ENCODE measurements at places on chromosomes 13 and 19.

DNA sequence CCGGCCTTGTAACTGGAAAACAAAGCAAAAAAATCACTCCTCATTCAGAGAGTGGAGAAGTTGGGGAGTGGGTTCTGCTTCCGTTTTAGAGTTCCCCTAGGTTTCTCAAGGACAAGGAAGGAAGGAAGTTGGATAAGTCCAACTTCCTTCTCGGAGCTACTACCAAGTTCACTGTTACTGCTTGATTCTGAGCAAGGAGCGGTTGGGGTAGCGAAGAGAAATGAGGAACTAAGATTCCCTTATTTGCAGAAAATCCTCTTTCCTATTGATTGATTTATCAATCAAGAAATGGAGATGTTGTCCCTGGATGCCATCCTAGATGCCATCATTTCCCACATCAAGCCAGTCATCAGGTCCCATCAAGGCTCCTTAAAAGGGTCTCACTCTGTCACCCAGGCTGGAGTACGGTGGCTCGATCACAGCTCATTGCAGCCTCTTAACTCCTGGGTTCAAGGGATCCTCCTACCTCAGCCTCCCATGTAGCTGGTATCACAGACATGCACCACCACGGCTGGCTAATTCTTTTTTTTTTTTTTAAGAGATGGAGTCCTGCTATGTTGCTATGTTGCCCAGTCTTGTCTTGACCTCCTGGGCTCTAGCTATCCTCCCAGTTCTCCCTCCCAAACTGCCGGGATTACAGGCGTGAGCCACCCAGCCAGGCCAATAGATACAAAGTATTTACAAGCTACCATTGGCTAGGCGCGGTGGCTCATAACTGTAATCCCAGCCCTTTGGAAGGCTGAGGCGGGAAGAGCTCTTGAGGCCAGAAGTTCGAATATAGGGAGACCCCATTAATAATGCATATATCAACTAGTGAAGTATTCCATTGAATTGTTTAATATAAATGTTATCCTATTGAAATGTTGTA lies 809 bp upstream of the B9D2 start:
- DNase-seq, result no peak

DNA sequence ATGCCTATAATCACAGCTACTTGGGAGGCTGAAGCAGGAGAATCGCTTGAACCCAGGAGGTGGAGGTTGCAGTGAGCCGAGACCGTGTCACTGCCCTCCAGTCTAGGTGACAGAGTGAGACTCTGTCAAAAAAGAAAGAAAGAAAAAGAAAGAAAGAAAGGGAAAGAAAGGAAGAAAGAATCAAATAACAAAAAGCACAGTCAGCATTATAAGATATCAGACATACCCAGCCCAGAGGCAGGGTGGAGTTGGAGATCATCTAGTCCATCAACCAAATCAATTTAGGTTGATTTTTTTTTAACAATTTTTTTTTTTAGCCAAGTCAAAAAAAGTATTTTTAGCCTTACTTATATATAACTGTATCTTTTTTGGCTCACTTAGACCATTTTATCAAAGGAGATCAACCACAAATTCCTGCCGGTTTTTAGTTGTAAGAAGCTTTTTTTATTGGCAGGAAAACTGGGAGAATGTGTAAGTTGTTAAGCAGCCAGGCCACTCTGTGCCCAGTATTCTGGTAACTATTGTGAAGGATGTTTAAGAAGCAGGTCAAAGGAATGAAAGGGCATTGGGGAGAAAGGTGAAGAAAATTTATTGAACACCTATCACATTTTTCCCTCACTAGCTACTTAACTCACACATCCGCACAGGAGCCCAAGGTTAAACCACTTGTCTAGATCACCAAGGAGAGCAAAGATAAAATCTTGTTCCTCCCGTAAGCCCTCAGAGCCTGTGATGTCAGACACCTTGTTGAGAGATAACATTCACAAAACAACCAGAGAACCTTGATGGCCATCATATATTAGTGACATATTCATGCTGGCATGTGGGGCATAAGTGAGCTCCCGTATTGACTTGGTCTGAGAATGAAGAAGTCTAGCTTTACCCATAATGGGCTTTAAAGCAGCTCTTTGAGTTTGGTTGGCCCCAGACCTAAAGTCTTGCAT lies 91.8 kb downstream of the COL4A2 start:
- no peak for DNase-seq

DNA sequence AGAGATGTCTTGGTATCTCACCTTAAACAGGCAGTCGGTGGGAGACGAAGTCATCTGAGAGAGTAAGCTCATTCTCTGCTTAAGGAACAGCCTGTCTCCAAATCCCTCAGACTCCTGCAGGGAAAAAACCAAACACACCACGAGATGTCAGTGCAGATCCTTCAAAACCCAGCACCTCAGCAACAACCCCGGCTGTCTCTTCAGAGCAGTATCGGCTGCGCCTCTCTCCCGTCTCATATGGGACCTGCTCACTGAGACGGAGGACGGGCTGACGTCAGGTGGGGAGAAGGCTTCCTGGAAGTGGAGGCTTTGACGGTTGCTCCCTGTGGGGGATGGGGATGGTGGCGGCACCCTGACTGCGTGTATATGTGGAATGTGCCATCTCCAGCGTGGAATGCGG lies 43.6 kb downstream of the ANKRD27 start:
- DNase-seq, result no peak

DNA sequence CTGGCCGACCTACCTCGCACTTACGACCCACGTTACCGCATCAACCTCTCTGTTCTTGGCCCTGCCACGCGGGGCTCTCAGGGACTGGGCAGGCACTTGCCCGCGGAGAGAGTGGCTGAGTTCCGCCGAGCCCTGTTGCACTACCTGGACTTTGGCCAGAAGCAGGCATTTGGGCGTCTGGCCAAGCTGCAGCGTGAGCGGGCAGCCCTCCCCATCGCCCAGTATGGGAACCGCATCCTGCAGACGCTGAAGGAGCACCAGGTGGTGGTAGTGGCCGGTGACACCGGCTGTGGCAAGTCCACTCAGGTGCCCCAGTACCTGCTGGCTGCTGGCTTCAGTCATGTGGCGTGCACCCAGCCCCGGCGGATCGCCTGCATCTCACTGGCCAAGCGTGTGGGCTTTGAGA lies 4.2 kb downstream of the DHX34 start:
- DNase-seq, result no peak

DNA sequence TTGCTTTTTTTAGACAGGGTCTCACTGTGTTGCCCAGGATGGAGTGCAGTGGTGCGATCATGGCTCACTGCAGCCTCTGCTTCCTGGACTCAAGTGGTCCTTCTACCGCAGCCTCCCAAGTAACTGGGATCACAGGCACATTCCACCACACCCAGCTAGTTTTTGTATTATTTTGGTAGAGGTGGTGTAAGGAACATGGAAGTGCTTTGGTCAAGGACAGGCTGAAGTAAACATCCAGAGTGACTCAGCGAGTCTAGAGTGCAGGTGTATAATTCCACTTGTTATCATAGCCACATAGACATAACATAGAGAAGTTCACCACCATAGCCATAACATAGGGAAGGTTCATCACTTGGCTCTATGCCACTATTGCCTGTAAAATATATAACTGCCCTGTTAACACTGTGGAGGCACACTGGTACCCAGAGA lies 98.6 kb downstream of the RBM26 start:
- DNase-seq, result no peak

DNA sequence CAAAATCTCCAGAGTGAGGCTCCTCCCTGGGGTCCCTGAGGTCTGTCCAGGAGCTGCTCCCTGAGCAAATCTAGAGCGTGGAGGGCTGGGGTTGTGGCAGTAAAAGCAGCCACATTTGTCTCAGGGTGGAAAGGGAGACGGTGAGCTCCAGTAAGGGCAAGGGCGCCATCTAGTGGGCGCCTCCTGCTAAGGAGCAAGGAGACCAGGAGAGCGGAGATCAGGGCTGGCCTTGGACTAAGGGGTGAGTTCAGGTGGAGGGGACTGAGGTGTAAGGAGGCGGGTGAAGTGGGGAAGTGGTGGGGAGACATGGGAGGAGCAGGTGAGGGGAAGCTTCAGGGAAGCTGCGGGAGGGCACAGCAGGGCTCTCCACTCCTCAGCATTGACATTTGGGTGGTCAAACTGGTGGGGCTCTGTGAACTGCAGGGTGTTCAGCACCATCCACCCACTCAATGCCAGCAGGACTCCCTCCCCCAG lies 5.3 kb upstream of the CEACAM21 start:
- DNase-seq, result no peak

GRCh38 chr13:28550721-28551497 lies 56.0 kb upstream of the FLT1 start:
- DNase-seq, result no peak

All from RWPE2 (cell line).